ENCODE measurements at places on chromosomes 1 and 21.

- DNase-seq, result no peak
Measured at GRCh38 chr1:3671371-3672180, 19.3 kb downstream of the TP73 start.

- no peak for DNase-seq
Measured at GRCh38 chr1:225155555-225155954, 226.1 kb downstream of the DNAH14 start.

GRCh38 chr1:100584761-100585745 lies 47.1 kb downstream of the GPR88 start:
- DNase-seq, result no peak

DNA sequence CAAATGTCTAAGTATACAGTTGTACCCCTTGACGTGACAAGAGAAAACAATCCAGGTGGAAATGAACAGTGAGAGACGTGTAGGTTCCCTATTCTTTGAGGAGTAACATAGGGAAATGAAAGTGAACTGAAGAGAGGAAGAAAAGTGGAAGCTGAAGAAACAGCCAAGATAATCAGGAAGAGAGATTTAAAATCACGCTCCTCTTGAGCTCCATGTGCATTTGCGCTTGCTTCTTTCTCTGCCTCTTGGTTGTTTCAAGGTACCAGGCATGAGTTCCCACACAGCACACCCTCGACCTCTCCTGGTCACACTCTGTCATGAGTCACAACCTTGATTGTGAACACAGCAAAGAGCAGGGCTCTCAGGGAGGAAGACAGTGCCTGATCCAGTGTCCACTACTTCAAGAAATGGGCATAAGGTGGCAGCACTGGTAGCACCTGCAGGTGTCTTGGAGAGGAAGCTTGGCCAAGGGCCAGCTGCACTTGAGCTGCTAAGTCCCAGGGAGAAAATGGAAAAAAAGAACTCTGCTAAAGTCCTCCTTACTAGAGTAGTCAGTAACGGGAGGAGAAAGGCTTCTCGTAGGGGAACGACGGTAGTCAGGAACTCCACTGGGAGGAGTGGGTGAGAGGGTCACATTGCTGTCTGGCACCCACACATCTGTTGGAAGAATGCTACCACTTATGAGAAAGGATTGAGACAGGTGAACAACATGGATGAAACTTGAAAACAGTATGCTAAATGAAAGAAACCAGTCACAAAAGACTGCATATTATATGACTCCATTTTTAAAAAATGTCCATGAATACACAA lies 18.3 kb upstream of the ARID1A start:
- no peak for DNase-seq

- no peak for DNase-seq
Measured at GRCh38 chr1:35111106-35111505, 31.9 kb downstream of the ZMYM1 start.

All from stimulated activated CD4-positive, alpha-beta T cell treated with anti-CD3 and anti-CD28 coated beads, TNF-alpha, amount 100 ng/mL, for 24 hours (primary cell).